ENCODE measurements at places on chromosomes 11 and 22. TPM values are rescaled to one million over a fixed set of nuclear protein-coding genes. Genes with fewer than 3 reads are reported as not detected.

Gene MMP12
- 3.0 TPM for total RNA-seq

Gene MCHR1
- total RNA-seq, result 0.32 TPM

Gene SAA4
- not detected for total RNA-seq

Gene GLB1L2
- not detected for total RNA-seq

Gene HBB
- total RNA-seq, result not detected
